ENCODE measurements at places on chromosomes 1 and 21.

DNA sequence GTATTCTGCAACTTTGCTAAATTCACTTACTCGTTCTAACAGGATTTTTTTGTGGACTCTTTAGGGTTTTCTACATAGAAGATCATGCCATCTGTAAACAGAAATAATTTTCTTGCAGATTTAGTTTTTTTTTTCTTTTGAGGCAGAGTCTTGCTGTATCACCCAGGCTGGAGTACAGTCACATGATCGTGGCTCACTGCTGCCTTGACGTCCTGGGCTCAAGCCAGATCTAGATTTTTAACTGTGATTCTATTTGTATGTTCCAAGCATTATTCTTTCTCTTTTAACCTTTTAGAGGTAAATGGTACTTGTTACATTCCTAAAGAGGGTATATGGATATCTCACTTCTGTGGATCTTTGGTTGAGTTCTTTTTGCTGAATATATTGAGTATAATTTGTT is 18.6 kb downstream of the FABP3 start:
- DNase-seq: no peak

DNA sequence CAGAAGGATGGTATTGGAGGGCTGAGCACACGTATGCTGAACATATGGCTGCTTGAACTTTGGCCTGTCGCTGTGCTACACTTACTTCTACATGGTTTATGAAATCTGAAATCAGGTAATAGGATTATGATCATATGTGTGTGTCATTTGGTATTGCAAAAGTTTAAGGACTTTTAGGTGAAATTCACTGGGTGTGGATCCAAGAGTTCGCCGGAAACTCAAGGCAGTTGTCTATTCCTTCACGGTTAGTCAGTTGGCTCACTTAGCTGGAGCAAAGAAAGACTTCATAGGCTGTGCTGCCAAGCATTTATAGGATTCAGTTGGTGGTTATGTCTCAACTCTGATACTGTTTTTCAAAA is 927 bp downstream of the UAP1 start:
- peak; percentile 22 for DNase-seq

DNA sequence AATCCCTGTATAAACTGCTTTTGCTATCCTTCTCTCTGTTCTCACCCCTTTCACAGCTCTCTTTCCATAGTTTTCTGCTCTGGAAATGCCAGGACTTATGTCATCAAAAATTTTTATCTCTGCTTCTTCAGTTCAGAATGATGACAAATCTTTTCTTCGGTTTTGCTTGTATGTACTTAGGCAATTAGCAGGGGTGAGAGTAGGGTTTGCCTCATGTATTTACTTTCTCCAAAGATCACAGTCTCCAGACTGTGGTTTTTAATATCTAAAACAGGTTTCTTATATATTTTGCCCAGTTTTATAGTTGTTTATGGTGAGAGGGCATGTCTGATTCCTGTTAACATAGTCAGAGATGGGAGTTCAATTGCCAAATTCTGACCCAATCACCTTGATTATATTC is 235.4 kb upstream of the LYPLAL1 start:
- no peak for DNase-seq

GRCh38 chr1:29689372-29690030 is 453.2 kb downstream of the PTPRU start:
- DNase-seq: no peak

GRCh38 chr21:39845571-39846130 is 21.6 kb upstream of the PCP4 start:
- DNase-seq: no peak

- no peak for DNase-seq
These were observed 89.4 kb upstream of the B3GALT2 start for GRCh38 chr1:193275773-193276172.

- no peak for DNase-seq
These were observed 54.7 kb upstream of the ZRANB2 start for GRCh38 chr1:71135571-71135970.

DNA sequence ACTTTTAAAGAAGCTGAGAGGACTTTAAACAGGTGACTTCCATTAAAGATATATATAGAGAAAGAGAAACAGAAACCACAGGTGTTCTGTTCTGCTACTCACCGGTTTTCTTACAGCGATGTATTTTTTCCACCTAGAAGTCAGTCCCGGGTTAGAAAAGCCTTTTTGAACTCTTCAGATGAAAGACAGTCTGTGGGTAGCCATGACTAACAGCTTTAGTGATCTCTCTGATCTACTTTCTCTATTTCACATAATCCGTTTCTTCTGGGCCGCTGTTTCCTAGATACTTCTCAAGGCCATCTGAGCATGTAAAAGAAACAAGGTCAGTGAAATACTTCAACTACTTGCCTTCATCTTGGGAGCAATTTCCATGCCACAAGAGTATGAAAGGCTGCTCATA is 25.1 kb downstream of the WDR64 start:
- DNase-seq: no peak

DNA sequence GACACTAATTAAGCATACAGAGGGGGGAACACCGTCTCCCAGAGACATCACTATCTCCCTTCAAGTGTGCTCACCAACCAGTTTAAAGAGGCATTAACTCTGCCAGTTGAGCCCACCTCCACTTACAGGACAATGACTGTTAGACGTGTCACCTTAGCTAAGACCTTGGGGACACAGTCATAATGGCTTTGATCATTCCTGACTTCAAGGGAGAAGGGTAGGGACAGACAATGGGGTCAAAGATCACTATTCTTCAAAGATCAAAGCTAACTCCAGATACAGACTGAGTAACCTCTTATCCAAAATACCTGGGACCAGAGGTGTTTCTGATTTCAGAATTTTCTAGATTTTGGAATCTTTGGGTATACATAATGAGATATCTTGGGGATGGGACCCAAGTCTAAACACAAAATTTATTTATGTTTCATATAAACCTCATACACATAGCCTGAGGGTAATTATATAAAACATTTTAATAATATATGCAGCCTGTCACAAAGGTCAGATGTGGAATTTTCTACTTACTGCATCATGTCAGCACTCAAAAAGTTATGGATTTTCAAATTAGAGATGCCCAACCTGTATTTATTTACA is 246.1 kb downstream of the SLC45A1 start:
- no peak for DNase-seq

DNA sequence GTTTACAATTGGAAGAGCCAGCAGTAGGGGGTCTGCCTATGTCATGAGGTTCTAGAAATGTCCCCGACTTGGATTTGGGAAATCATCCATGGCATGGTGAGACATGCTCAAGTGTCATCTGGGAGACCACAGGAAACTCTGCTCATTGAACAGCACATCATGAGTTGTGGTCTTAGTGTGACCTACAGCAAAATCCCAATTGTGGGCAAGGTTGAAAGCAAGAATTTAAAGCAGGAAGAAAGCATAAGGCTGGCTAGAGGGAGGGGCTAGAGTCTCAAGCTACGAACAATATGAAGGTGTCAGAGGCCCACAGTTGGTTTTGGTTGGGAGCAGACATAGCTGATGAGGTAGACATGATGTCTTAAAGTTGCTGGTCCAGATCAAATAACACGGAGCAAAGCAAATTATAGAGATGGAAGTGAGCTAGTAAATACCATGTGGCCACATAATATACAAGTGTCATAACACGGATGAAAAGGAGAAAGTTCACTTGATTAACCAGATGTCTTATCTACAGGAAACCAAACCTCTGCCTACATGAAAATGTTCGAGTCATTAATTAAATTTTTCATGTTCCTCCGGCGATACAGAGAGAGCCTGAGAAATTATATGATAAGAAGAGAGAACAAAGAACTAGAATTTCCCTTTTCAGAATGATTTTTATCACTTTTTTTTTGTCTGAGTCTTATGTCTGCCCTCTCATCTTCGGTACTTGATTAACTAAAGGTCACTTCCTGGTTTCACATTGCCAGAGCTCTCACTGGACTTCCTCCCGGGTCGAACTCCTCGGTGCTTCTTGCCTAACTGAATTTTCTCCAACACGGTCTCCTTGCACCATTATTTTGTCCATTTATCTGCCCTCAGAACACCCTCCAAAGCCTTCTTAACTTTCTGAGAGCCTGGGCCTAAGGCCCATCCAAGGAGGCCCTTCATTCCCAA is 67.5 kb upstream of the DUSP10 start:
- peak; percentile 72 for DNase-seq

DNA sequence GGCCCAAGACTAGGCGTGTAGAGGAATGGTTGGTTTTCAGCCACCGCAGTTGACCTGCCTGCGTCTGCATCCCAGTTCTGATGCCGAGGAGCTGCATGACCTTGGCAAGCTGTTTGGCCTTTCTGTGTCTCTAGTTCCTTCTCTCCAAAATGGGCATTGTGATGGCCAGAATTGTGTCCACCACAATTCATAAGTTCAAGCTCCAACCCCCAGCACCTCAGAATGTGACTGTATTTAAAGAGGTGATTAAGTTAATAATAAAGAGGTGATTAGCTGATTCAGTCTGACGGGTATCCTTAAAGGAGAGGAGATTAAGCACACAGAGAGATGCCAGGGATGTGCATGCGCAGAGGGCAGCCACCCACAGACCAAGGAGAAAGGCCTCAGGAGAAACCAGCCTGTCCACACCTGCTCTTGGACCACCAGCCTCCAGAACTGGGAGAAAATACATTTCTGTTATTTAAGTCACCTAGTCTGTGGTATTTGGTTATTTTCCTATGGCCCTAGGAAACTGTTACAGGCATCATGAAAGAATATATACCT is 28.5 kb downstream of the MAB21L3 start:
- DNase-seq: no peak

GRCh38 chr21:36542312-36543101 is 62.6 kb upstream of the CLDN14 start:
- no peak for DNase-seq

GRCh38 chr21:21897275-21897883 is 899.2 kb downstream of the NCAM2 start:
- DNase-seq: no peak

DNA sequence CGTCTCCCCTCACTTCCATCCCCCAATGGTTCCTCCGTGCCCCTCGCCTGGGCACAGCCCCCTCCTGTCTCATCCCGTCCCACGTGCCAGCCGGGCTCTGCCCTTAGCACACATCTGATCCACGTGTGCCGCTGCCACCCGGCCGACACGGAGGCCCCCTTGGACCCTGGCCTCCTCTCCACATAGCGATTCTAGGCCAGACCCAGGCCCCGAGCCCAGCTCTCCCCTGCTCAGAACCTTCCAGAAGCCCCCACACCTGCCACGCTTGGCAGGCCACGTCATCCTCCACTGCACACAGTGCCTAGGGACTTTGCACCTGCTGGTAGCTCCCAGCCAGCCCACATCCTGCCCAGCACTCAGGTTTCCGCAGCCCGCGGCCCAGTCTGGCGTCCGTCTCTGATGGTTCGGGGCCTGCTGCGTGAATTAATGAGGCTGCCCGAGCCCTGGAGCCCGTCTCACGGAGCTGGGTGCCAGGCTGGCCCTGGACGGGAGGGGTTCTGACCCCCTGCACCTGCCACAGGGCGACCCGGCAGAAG is 20.1 kb downstream of the PLCH2 start:
- no peak for DNase-seq

GRCh38 chr1:196567238-196567637 is 41.0 kb downstream of the KCNT2 start:
- DNase-seq: no peak

- DNase-seq: no peak
These were observed 140.1 kb downstream of the TGFBR3 start for GRCh38 chr1:91745640-91746373.

DNA sequence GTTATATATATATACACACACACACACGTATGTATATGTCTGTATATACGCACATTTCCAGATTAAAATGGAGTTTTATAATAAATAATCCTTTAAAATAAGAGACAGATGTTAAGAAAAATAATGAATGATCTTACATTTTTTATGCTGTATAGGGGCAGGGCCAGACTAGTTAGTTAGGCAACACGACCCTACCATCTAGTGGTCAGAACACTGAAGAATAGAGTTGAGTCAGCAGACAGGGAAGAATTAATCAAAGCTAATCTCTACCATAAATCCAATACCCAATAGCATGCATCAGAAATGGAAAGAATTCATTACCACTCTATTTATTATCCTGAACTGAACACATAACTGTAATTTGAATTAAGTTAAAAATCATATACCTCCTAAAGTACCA is 156.7 kb downstream of the BRINP3 start:
- DNase-seq: no peak
